NCI-H1048 (cell line): ENCODE measurements at places on chromosomes 3 and 15.

GRCh38 chr3:126355777-126356372, 1.3 kb downstream of the KLF15 start:
- DNase-seq = no peak

GRCh38 chr3:123083383-123084124, 16.7 kb downstream of the PDIA5 start:
- DNase-seq = no peak

DNA sequence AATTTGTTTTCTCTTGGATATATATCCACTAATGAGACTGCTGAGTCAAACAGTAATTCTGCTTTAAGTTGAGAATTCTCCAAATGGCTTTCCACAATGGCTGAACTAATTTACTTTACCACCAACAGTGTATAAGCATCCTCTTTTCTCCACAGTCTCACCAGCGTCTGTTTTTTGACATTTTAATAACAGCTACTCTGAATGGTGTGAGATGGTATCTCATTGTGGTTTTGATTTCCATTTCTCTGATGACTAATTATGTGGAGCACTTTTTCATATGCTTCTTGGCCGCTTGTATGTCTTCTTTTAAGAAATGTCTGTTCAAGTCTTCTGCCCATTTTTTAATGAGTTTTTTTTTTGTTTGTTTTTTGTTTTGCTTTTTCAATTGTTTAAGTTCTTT, 206.2 kb downstream of the CTNNB1 start:
- no peak for DNase-seq

- DNase-seq = peak; percentile 43
Observed at GRCh38 chr3:29334706-29335105, 53.8 kb downstream of the RBMS3 start.

- DNase-seq = no peak
Observed at GRCh38 chr15:86064326-86064725, 15.3 kb upstream of the AGBL1 start.

- no peak for DNase-seq
Observed at GRCh38 chr3:16012086-16012485, 162.4 kb upstream of the GALNT15 start.

DNA sequence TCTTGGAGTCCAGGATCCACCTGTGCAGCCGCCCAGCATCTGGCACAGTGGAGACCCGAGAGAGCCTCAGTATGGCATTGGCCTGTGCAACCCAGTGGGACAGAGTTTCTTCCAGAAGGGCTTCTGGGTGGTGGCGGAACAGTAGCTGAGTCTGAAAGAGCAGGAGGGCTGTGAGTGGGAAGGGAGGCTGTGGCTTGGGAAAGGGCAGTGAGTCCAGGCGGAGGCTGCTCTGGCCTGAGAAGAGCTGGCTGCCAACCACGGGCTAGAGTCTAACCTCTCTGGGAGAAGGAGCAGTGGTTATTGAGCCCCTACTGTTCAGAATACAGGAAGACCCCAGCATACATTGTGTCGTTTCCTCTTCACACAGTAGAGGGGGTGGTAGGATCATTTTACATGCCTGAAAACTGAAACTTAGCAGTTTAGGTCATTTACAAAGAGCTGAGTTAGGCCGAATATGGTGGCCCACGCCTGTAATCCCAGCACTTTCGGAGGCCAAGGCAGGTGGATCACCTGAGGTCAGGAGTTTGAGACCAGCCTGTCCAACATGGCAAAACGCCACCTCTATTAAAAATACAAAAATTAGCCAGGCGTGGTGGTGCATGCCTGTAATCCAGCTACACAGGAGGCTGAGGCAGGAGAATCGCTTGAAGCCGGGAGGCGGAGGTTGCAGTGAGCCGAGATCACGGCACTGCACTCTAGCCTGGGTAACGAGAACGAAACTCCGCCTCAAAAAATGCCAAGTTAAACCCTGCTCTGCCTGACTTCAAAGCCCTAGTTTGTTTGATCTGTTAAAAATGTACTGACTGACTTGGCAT, 3.2 kb downstream of the AEN start:
- DNase-seq = no peak

GRCh38 chr15:28892789-28893610, 7.2 kb downstream of the APBA2 start:
- DNase-seq = no peak

- DNase-seq = no peak
Observed at GRCh38 chr3:76765511-76765910, 274.4 kb upstream of the ROBO2 start.

DNA sequence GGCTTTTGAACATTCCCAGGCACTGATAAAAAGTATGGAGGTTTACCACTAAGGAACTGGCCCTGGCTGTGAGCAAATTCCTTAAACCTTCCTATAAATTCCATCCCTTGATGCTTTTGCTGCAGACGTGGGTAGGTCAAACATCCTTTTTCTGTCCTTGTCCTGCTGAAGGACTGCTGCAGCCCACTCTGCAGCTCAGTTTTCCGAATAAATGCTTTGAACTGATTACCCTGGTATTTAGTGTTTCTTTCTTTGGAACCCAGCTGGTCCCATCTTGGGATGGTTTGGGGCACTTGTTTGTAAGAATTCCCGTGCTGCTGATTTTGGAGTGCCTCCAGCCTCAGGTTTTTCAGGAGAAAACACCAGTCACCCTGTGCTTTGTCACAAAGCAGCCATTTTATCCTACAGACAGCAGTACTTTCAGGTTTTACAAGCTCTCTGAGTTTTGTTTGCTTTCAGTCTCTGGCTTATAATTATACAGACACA, 815.9 kb downstream of the VGLL3 start:
- DNase-seq = no peak

GRCh38 chr3:25229586-25229985, 198.5 kb upstream of the RARB start:
- no peak for DNase-seq

DNA sequence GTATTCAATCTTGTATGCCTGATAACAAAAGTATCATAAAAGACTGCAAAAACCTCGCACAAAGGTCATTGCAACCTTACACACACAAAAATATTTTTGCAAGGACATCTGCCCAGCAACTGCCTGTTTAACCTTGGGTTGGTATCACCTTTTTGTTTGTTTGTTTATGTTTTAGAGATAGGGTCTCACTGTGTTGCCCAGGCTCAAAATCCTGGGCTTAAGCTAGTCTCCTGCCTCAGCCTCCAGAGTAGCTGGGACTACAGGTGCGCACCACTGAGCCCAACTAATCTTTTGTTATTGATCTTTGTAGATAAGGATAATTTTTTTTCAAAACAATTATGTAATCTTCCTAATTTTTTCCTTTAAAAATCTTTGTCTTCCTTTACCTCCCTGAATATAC, 54.2 kb downstream of the SPTSSB start:
- DNase-seq = no peak

GRCh38 chr15:55770261-55770660, 27.3 kb upstream of the PRTG start:
- no peak for DNase-seq

DNA sequence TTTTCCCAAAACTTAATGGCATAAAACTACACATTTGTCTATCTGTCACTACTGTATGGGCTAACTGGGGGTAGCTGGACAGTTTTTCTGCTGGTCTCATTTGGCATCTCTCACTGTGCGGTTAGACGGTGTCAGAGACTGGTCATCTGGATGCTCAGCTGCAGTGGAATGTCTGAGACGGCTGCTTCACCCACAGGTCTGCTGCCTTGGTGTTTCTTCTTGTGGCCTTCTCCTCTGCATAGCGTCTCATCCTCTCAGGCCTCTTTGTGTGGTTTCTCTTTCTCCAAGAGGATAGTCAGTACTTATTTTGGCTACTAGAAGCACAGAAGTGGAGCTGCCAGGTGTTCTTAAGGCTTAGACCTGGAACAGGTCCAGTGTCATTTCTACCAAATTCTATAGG, 35.9 kb upstream of the GOLGA6L9 start:
- DNase-seq = no peak

- no peak for DNase-seq
Observed at GRCh38 chr3:32414522-32415202, 23.0 kb downstream of the CMTM7 start.

GRCh38 chr3:184200825-184201224, 14.8 kb downstream of the ABCF3 start:
- DNase-seq = no peak

- DNase-seq = no peak
Observed at GRCh38 chr3:196120291-196120951, 38.5 kb upstream of the TFRC start.

DNA sequence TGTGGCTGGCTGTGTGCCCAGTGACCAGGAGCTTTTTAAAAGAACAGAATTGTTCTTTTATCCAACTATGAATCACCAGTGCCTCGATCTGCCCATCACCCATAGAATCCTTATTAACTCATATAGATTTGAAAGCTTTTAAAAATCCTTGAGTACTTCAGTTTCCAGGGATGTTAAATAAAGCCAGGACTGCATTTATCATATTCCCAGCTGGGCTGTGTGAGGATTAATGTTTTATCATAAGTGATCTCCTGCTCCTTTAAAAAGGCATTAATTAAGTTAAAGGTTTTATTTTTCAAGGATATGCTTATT, 234.0 kb downstream of the MYRIP start:
- no peak for DNase-seq

GRCh38 chr15:36659917-36660316, 80.5 kb downstream of the CDIN1 start:
- peak; percentile 15 for DNase-seq

DNA sequence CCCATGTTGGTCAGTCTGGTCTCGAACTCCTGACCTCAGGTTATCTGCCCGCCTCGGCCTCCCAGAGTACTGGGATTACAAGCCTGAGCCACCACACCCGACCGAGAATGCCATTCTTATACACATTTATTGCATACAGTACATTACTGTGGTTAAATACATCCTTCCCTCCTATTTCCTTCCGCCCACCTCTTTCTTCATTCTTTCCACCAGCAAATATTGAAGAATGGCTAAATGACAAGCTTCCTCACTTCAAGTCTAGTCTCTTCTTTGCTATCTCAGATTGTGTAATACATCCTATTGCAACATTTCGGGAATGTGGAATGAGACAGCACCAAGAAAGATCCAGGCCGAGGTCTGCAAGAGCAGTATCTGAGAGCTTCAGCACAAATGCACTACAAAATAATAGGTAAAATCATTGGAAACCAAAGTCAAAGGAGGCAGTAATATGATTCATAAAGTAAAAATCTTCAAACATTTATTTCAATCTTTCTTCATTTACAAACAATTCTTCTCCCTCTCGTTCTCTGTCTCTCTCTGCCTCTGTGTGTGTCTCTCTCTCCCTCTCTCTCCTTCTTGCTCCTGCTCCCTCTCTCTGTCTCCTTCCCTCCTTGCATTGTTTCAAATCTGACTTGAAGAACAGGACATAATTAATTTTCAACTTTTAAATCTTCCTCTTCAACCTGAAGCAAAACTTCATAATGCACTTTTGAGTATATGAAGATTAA, 94.7 kb upstream of the TGFBR2 start:
- no peak for DNase-seq

GRCh38 chr3:167913219-167913835, 177.8 kb downstream of the SERPINI1 start:
- DNase-seq = no peak

DNA sequence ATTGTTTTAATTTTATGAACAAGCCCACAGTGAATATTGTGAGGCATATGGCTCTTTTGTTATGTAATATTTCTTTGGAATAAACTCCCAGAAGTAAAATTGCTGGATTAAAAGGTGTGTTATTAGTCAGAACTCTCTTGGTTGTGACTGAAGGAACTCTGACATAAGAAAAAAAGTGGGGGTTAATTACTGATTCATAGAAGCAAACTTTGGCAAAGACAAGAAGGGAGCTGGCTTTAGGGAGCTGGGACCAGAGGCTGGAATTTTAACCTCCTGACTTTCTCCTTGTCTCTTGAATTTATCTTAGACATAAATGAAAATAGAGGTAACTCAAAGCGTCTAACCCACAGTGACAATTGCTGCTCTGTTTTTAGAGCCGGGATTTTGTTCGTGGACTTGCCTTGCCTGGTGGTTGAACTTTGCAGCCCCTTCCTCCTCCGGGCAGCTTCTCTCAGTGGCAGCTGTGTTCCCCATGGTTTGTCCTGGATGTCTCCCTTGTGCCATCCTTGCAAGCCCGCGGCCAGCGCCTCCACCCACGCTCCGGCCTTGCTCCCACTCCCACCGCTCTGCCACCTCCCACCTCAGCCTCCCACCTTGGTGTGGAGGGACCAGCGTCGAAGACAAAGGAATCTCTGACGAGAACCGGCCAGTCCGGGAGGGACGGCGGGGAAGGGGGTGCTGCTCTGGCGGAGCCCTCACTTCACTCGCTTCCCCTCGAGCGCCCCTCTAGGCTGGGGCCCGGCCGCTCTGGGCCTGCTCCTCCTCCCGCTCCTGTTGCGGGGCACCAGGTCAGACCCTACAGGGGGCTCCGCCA, 28.0 kb downstream of the ARHGAP31 start:
- no peak for DNase-seq

GRCh38 chr15:63442080-63442479, 60.4 kb upstream of the CA12 start:
- no peak for DNase-seq

GRCh38 chr3:52848617-52849016, 13.8 kb upstream of the MUSTN1 start:
- DNase-seq = no peak

- no peak for DNase-seq
Observed at GRCh38 chr3:160210341-160210740, 14.9 kb upstream of the C3orf80 start.

DNA sequence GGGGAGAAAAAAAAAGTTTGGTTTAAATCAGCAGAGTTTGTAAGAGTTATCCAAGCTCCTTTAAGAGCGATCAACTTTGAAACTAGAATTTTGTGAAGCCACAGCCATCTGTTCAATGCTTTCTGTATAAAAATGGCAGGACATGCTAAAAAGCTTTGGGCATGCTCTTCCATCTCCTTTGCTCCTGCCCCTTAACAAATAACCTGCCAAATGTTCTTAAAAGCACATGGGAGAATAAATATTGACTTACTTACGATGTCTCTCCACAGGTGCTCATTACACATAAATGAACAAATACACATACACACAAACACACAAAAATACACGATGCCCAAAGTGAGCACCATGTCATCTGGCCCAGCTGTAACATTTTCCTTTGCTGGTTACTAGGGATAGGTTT, 211.8 kb upstream of the DPH6 start:
- DNase-seq = no peak

- no peak for DNase-seq
Observed at GRCh38 chr3:177862962-177863491, 665.7 kb upstream of the TBL1XR1 start.

DNA sequence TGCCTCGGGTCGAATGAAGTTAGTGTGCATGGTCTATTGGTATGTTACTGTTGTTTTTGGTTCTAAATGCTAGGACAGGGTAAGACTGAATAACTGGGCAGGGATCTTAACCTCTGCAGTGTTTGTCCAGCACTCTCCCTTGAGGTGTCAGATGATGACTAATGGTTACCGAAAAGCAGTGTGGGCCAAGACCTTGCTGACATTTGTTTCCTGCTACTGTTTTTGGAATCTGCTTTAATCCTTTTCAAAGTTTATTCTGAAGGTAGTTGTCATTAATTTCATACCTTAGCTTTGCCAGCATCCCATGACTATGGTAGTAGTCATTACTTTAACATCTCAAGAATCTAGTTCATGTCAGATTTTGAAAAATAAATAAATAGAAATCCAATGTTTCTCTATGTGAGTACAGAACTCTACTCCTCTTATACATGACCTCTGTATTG, 117.0 kb downstream of the P3H2 start:
- no peak for DNase-seq

GRCh38 chr3:113177526-113177925, 33.8 kb upstream of the BOC start:
- no peak for DNase-seq
